ENCODE measurements at places on chromosomes 5 and 9. TPM values are rescaled to one million over a fixed set of nuclear protein-coding genes. Genes with fewer than 3 reads are reported as not detected.
A peak's percentile ranks its signal among the peaks of the same experiment; 100 is the strongest.

SOX30 gene
- total RNA-seq: 0.11 TPM

N4BP3 gene
- total RNA-seq: 5.9 TPM

TMOD1 gene
- total RNA-seq: 0.29 TPM

DNA sequence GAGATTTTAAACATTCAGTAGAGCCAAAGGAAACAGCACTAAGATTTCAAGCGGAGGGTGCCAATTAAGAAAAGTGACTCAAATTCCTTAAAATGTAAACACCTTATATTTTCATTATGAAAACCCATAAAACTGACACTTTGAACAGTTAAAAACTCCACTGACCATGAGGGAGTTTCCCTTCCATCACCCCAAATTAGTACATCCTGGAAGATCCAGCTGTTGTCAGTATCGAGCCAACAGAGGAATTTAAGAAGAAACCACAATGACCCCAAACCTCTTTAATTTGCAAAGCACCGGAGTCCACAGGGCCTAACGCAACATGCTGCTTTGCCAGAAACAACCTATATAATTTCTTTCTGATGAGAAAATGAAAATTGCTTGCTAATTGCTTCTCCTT is 41.3 kb downstream of the ROR2 start:
- H3K4me3 ChIP-seq: no peak overlapping the region
- no peak overlapping the region for H3K27ac ChIP-seq
- DNase-seq: no peak
- peaks cover 11% of the 10 kb centered on the region for H3K27me3 ChIP-seq
- H3K4me1 ChIP-seq: peaks cover 24% of the 10 kb centered on the region
- no peaks in the 10 kb centered on the region for H3K36me3 ChIP-seq

DNA sequence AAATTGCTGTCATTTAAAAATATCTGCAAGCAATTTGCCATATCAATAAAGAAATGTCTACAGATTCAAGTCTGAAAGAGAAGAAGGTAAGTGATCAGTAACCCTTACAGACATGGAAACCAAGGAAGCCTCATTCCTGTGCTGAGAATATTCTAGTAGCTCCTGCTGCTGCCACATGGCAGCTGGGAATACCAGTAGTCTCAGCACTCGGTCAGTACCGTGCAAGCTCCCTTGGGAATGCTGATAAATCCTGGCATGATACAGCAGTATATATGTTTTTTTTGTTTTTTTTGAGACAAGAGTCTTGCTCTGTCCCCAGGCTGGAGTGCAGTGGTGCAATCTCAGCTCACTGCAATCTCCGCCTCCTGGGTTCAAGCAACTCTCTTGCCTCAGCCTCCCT is 27.9 kb downstream of the NANS start:
- DNase-seq: no peak
- H3K4me1 ChIP-seq: peaks cover 28% of the 10 kb centered on the region
- H3K4me3 ChIP-seq: no peak overlapping the region
- H3K27me3 ChIP-seq: no peaks in the 10 kb centered on the region
- no peak overlapping the region for H3K27ac ChIP-seq

- no peaks in the 10 kb centered on the region for H3K27me3 ChIP-seq
- H3K27ac ChIP-seq: no peak overlapping the region
- no peaks in the 10 kb centered on the region for H3K36me3 ChIP-seq
- no peaks in the 10 kb centered on the region for H3K4me1 ChIP-seq
Measured at GRCh38 chr5:7330256-7330655, 65.7 kb upstream of the ADCY2 start.

GRCh38 chr9:73880101-73880500 is 617.0 kb upstream of the RORB start:
- no peaks in the 10 kb centered on the region for H3K4me1 ChIP-seq

DNA sequence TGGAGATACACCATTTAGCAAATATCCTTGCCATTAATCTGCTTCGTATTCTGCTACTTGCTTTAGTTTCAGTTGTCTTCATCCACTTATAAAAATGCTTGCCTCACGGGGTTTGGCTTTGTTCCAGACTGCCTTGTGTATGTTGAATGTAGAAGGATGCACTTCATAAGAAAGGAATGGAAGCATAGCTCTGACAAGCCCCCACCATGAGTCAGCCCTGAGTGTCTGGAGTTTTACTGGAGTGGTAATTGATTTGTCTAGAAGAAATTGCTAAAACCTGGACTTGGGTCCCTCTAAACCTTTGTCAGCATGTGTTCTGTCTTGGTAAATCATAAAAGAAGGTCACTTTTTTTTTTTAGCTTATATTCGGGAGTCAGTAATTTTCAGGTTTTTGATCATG is 4.6 kb downstream of the TEX48 start:
- peak overlapping the region; percentile 53 for H3K27ac ChIP-seq
- DNase-seq: no peak
- H3K36me3 ChIP-seq: peaks cover 2% of the 10 kb centered on the region
- H3K4me1 ChIP-seq: peaks cover 53% of the 10 kb centered on the region
- no peak overlapping the region for H3K4me3 ChIP-seq

DNA sequence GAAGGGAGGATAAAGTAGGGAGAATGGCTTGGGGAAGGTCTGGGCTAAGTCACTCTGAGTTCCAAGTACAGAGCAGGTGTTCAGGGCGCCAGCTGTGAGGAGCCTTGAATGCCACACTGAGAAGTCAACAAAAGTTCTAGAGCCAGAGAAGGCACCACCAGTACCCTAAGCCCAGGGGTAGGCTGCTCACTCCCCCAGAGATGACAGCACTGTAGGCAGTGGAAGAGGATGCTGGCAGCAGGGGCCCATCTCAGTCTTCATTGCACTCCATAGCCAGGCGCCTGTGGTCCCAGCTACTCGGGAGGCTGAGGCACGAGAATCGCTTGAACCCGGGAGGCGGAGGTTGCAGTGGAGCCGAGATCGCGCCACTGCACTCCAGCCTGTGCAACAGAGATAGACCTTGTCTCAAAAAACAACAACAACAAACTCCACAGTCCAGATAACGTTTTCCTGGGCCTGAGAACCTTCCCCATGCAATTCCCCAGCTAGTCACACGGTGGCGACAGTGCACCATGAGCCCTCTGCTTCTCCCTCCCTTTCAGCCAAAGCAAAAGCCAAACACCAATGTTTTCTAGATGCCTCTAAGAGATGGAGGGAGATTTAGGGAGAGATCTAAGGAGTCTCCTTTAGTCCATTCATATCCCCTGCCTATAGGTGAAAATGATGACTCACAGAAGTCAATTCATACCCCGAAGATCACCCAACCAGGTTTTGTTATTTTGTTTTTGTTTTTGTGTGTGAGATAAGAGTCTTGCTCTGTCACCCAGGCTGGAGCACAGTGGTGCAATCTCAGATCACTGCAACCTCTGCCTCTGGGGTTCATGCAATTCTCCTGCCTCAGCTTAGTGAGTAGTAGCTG is 19.8 kb upstream of the NSD1 start:
- H3K4me1 ChIP-seq: peaks cover 27% of the 10 kb centered on the region
- peak; percentile 87 for DNase-seq
- no peaks in the 10 kb centered on the region for H3K27me3 ChIP-seq
- peak overlapping the region; percentile 45 for H3K27ac ChIP-seq
- H3K4me3 ChIP-seq: no peak overlapping the region

DNA sequence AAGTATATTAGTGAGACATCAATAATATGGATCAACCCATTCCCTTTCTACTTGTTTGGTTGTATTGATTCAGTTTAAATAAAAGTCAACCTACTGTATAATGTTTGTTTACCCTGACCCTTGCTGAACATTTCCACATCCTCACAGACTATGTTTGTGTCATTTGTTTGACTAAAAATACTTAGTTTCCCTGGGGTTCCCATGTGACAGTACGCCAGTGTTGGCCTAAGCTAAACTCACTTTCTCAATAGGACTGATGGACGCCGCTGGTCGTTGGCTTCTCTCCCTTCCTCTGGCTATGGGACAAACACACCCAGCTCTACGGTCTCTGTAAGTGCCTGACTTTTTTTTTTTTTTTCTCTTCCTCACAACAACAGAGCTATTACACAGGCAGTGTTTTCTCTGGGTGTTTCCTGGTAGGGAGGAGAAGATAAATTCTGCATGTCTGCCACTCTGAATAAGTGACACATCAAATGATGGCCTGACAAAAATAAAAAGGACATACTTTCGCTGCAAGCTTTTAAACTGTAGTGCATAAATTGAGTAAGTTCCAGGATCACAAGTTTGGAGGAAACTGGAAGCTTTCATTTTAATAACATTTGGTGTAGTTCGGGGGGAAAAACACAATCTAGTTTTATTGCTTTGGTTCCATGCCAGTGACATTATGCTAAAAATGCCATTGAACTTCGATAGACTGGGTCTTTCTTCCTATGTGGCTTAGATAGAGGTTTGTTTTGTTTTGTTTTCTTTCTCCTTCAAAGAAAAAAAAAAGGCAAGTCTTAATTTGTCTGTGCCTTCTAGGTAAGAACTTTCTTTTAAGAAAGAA is 101.0 kb downstream of the CD180 start:
- H3K4me1 ChIP-seq: no peaks in the 10 kb centered on the region
- no peak overlapping the region for H3K27ac ChIP-seq
- H3K27me3 ChIP-seq: no peaks in the 10 kb centered on the region
- no peak for DNase-seq
- no peaks in the 10 kb centered on the region for H3K36me3 ChIP-seq
- H3K4me3 ChIP-seq: no peak overlapping the region

- H3K36me3 ChIP-seq: no peaks in the 10 kb centered on the region
- H3K4me3 ChIP-seq: no peak overlapping the region
- peaks cover 4% of the 10 kb centered on the region for H3K4me1 ChIP-seq
- no peak for DNase-seq
- no peak overlapping the region for H3K27ac ChIP-seq
- H3K27me3 ChIP-seq: peaks cover 15% of the 10 kb centered on the region
Measured at GRCh38 chr5:133409210-133409674, 203.1 kb downstream of the FSTL4 start.

DNA sequence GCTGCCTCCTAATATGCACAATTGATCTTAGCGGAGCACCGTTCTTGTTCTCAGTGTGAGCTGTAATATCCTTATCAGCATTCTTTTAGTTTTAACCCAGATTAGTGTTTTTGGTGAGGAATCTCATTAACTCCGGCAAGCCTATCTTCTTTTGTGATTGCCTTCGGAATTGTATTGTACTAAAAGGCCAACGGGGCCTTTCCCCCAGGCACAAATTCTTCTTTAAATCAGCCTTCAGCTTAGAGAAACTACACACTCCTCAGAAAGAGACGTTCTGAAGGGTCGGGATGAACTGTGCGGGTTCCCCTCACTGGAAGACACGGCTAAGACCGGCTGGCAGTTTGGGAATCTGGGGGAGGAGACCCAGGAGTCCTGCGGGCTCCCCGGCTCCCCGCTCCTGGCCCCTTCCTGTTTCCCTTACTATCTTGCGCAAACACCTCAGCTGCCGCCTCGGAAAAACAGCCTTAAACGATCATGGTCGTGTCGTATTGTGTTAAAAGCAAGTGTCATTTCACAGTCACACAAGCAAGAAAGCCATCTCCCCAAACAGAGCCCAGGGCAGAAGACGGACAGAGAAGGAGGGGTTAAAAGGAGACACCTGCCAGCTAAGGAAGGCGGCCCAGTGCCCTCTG is 353.1 kb upstream of the IRX2 start:
- H3K27ac ChIP-seq: no peak overlapping the region
- no peaks in the 10 kb centered on the region for H3K4me1 ChIP-seq
- no peaks in the 10 kb centered on the region for H3K36me3 ChIP-seq
- peaks cover 9% of the 10 kb centered on the region for H3K27me3 ChIP-seq

DNA sequence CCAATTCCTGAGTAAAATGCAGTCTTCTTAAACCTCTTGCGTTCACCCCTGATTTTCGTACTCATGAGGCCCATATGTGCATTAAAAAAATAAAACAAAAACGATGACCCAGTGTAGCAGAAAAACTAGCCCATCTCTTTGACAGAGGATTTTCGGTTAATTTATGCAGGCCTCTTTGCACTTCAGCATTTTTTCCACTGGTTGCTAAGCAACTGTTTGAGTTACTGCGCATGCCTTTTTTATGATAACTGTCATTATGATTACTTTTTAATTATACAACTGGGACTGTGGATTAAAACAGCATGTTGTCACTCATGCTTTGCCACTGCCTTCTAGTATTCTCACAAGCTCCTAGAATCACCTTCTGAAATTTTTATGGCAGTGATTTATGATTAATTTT is 165.0 kb downstream of the SMARCA2 start:
- no peaks in the 10 kb centered on the region for H3K27me3 ChIP-seq
- H3K36me3 ChIP-seq: peaks cover 21% of the 10 kb centered on the region
- no peak overlapping the region for H3K4me3 ChIP-seq
- DNase-seq: no peak
- H3K4me1 ChIP-seq: no peaks in the 10 kb centered on the region
- H3K27ac ChIP-seq: no peak overlapping the region

DNA sequence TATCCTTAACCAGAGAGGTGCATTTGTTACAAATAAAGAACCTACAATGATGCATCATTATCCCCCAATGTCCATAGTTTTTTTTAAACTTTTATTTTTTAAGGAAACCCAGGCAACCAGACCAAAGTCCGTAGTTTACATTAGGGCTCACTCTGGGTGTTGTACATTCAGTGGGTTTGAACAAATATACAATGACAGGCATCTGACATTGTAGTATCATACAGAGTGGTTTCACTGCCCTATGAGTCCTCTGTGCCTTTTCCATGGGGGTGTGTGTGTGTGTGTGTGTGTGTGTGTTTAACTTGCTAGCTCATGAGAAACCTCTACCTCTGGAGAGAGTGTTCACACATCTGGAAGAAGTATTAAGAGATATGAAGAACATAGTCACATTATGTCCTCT is 141.5 kb downstream of the KDM4C start:
- no peak overlapping the region for H3K27ac ChIP-seq
- no peak overlapping the region for H3K4me3 ChIP-seq
- peaks cover 48% of the 10 kb centered on the region for H3K4me1 ChIP-seq
- H3K27me3 ChIP-seq: no peaks in the 10 kb centered on the region
- no peak for DNase-seq

DNA sequence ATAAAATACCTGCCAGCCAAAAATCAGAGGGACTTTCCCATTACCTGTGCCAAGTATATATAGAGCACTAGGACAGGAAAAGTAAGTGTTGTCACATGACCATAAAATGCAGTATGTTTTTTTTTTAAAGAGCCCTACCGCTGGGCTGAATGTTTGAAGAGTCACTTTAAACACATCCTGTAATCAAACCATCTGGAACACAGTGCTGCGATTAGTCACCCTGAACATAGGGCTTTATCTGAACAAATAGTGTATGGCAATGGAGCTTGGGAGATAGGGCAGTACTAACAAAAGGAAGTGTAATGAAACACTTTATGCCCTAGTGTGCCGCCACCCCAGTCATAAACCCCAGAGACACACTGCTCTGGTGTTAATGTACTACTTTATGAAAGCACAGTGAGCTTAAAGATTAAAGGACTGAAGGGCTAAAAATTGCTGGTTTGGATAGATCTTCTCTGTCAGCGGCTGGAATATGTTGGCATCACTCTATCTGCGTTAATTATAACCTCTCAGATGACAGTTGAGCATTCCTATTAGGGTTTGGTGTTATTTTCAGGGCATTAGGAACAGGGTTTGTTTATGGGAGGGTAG is 90.4 kb downstream of the ZNF608 start:
- peaks cover 14% of the 10 kb centered on the region for H3K27me3 ChIP-seq
- H3K4me3 ChIP-seq: no peak overlapping the region
- DNase-seq: no peak
- H3K27ac ChIP-seq: no peak overlapping the region
- no peaks in the 10 kb centered on the region for H3K36me3 ChIP-seq

GRCh38 chr5:97844797-97845196 is 661.8 kb upstream of the RIOK2 start:
- no peak for DNase-seq
- H3K27ac ChIP-seq: no peak overlapping the region
- no peaks in the 10 kb centered on the region for H3K36me3 ChIP-seq

All from activated CD8-positive, alpha-beta T cell treated with anti-CD3 and anti-CD28 coated beads, Interleukin-2, amount 10 ng/mL, durations not matched to agents 7 days and 5 days (primary cell).